ENCODE measurements at places on chromosomes 6 and 20.
A peak's percentile ranks its signal among the peaks of the same experiment; 100 is the strongest.

DNA sequence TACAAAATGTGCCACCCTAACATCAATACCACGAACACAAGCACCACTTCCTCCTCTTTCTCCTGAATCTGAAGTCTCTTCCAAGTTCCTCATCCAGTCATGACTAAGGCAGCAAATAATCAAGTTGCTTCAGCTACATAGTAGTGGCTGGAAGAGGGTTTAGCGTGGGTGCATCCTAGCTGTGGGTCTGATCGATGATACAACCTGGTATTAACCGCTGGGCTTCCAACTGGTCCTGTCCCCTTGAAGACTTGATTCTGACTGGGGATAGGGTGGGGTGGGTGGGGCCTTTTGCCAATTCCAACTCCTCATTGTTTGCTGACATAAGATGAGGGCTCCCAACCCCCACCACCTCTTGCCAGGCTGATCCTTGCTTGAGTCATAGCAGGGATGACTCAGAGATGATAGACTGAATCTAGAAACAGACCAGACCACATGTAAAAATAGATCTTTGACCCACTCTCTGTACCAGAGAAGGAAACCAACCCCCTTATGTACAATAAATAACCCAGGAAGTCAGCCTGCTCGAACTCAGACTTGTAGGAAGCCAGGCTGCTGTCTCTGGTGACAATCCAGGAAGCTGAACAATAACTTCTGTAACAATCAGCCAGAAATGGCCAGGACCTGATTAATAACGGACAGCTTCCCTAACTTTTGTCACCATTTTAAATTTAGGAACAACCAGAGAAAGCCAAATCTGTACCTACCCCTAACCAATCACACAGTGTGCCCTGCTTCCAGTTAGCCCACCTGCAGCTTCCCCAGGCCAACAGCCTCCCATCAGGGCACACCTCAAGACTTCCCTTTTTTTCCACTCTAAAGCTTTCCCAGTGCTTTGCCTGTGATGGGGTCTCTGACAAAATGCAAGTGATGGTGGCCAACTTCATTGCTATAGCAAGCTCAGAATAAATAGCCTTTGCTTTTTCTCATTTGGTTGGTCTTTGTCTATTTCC, 68.9 kb upstream of the FAM184A start:
- peak; percentile 70 for DNase-seq

- DNase-seq, result peak; percentile 22
These were observed 8.9 kb upstream of the AHI1 start for GRCh38 chr6:135506270-135506997.

DNA sequence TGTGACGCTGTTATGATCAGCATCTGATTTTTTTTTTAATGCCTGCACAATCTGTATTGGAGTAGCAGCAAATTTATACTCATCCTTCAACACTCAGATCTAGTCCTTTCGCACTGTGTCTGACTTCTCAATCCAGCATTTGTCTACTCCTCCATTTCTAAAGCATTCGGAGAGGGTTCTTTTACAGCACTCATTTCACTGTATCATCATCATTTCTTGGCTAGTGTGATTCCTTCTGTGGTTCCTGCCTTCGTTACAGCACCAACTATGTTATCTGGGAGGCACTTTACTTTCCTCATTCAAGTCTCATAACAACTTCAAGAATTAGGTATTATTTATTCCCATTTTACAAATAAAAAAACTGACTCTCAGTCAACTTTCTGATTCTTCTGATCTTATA, 18.0 kb downstream of the NUDT3 start:
- no peak for DNase-seq

DNA sequence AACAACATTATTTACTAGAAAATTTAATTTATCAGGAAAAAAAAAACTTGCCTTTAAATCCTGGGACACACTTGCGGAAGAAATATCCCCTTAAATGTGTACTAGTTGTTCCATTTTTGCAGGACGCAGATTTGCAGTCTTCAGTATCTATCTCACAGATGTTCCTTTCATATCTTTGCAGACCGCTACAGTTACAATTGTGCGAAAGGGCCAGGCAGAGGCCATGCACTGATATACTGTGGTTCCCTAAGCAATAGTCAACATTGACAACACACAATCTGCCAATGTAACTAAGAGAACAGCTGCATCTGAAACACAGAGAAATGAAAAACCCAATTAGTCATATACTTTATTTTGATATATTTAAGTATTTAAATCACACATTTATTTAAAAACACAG, 411.2 kb downstream of the EYS start:
- no peak for DNase-seq

DNA sequence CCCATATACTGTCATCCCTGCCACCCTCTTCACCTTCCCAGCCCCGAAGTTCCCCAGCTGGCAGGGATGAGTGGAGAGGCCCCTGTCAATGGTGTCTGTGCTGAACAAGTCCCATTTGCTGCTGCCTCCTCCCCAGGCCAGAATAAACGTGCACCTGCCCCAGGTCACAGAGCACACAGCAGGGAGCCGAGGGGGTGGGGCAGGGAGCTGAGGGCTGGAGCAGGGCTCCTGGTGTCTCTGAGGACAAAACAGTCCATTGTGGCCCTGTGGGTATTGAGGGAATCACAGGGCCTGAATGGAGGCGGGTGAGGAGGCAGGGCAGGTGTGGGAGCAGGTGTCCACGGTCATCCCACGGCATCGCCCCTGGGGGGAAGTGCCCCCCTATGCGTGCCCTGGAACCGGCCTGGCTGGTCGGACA, 55.8 kb downstream of the SNAI1 start:
- no peak for DNase-seq

- DNase-seq, result peak; percentile 16
These were observed 283.0 kb upstream of the NOX3 start for GRCh38 chr6:155738602-155739105.

DNA sequence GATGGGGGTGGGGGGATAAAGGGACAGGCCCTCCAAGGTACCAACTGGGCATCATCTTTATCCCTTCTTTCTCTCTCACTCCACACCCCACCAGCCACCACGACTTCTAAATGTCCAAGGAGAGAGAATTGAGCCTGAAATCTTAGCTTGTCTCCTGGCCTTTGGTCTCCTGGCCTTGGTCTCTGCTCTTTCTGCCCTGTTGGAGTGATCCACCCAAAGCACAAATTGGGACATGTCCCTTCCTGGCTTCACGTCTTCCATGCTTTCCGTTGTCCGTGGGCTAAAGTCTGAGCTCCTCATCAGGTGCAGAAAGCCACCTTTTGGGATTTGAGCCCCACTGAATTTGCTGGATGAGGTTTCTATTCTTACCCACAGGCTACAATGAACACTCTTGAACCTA, 8.4 kb downstream of the ADIG start:
- no peak for DNase-seq
